Activated CD8-positive, alpha-beta memory T cell treated with anti-CD3 and anti-CD28 coated beads for 48 hours (primary cell): ENCODE measurements at places on chromosomes 7 and 10.

GRCh38 chr10:15541376-15541775 is 170.3 kb upstream of the FAM171A1 start:
- no peak for DNase-seq

DNA sequence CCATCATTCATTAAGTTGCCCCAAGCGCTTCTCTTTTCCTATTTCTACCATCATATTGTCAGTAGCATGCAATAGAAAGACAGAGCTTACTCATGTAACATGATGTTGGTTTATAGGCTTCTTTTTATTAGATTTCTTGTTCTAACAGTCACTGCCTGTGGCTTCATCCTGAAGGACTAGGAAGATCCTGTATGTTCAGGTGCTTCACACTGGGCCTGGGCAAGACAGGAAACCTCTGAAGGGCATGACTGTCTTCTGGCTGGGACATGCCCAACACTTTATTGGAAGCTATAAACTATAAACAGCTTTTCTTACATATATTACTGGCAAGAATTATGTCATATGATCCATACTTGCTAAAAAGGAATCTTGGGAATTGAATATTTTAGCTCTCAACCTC is 258.4 kb upstream of the AKR1E2 start:
- DNase-seq = no peak

GRCh38 chr10:117373823-117374505 is 1.3 kb downstream of the PDZD8 start:
- peak; percentile 2 for DNase-seq

DNA sequence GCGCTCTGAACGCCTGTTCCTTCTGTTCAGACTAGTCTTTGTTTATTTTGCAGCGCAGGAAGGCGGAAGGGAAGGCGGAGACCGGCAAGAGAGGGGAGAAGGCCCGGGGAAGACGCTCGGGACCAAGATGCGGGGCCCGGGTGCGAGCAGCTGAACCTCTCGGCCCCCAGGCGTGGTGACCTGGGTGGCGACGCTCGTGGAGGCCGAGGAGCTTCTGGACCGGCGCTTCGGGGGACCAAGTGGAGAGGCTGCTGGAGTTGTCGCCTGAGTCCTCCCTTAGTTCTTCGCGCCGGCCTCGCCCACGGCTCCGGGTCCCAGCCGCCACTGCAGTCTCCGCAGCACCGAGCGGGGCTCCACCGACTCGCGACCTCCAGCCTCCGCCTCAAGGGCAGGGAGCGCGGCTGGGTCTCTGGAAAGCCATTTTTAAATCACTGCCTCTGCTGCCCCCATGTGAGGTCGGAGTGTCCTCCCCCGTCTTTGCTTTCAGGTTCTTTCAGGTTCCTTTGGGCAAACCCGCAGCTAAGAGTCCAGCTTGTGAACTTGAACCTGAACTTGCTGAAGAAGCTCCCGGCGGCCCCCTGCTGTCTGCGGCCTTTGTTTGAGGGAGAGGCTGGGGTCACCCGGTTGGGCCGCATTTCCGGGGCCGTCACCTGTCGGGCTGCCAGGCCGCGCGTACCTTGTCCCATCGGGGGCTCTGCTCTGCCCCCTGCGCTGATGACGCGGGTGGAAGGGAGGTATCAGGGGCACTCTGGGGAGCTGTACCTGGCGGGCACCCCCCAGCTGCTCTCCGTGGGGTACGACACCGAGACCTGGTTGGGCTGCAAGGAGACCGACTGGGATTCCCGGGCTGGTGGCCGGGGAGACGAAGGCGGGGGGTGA is 136.0 kb downstream of the KIF20B start:
- no peak for DNase-seq

DNA sequence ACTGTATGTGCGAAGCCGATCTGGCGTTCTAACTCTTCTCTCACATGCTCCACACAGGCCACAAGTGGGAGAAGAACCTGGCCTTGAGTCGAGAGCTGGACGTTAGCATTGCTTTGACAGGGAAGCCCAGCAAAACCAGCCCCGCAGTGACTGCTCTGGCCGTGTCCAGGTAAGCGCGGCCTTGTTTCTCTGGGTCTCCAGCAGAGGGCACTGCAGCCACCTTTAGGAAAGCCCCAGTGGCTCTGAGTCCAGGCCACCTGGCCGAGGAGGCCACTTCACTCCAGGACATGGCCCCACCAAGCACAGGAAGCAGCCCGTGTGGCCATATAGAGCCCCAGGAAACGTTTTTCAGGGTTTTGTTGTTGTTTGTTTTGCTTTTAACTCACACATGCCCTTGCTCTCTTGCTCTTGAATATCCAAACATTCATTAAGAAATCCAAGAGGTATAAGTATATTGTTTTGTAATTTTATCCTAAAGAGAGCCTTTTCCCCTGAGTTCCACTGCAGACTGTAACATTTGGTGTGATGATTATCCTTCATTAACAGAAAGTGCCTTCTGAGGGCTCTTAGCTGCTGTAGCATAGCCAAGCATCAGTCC is 41.8 kb upstream of the LRRC18 start:
- DNase-seq = peak; percentile 18
